ENCODE measurements at places on chromosomes 3 and 15.

DNA sequence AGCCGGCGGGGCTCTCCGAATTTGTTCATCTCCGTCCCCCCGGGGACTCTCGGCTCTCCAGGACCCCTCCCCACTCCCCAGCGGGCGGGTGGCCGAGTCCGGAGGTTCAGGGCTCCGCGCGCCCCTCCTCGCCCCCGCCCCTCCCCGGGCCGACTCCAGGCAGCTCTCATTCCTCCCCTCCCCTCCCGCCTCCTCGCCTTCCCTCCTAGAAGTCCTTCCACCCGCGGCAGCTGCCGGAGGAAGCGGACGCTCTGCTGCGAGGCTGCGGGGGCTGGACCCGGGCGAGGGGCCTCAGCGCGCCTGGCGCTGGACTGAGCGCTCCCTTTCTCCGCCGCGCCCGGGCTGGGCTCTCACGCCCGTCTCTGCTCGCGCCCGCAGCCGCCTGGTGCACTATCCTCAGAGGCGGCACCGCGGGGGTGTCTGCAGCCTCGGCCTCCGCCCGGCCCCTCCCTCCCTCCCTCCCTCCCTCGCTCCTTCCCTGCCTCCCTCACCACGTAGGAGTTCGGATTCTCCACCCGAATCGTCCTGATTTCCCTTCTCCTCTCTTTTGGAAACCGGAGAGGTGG, at the start of gene ROBO2:
ROBO2 (plus strand) TSS at position 494 of the 566 bp plus-strand sequence. CDS start 687 bp downstream, outside the sequence.
- DNase-seq = peak; percentile 36

- DNase-seq = no peak
Observed at GRCh38 chr3:67712259-67712658, 57.8 kb upstream of the SUCLG2 start.

DNA sequence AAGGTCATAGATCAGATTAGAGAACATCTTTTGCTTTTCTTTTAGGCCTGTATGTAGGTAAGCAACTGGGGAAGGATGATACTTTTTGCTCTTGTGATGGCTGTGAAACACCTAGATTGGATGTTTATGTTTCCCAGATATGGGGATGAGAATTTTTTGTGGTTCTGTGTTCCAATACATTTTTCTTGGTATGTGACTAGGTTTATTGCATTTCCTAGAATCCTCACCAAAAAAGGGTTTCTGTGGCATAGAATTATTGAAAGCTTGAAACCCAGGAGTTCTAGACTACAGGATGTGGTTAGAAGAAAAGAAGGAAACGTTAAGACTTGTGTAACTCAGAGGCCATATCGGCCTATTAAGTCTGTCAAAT, 25.8 kb downstream of the OXNAD1 start:
- DNase-seq = no peak

DNA sequence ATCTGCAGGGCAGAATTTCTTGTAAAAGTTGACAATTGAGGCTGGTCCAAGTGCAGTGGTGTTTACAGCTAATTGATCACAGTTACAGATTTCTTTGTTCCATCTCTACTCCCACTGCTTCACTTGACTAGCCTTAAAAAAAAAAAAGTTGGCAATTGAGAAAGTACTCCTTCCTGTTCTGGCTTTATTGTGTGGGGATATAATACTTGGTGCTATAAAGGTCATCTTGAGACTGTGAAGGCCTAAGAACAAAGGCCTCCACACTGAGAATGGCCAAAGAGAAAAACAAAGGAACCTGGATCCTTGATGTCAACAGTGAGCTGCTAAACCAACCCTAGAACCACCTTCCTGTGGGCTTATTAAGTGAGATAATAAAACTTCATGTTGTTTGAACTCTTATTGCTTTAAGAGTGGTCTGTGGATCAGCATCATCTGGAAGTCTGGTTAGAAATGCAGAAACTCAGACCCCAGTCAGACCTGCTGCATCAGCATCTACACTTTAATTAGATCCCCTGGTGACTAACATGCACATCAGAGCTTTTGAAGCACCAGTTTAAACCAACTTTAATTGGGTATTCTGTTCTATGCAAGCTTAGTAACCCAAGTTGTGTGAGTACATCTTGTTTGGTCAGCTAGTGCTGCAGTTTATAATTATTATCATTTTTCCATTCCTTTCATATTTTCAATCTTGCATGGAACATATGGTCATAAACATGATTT, 55.2 kb downstream of the TMOD3 start:
- no peak for DNase-seq

DNA sequence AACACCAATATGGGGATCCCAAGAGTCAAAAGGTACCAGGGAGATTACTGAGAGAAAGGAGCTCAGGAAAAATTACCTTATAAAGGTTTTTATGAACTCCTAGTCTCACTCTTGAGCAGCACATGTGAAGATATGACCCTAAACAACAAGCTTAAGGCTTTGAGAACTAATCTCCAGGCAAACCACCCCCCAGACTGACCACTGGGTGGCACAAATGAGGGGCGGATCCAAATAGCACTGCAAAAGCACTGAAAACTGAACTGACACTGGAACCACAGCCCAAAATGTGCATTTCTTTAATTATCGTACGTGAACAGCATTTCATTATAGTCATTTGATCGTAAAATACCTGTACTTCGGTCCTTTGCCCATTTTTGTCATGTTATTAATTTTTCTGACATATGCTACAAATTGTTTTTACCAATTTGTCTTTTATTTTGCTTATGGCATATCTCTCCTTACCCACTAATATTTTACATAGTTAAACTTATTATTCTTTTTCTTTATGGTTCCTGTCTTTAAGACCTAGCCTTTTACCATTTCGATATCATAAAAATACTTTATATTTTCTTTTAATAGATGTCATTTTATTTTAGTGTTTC, 31.5 kb upstream of the TFDP2 start:
- DNase-seq = no peak

DNA sequence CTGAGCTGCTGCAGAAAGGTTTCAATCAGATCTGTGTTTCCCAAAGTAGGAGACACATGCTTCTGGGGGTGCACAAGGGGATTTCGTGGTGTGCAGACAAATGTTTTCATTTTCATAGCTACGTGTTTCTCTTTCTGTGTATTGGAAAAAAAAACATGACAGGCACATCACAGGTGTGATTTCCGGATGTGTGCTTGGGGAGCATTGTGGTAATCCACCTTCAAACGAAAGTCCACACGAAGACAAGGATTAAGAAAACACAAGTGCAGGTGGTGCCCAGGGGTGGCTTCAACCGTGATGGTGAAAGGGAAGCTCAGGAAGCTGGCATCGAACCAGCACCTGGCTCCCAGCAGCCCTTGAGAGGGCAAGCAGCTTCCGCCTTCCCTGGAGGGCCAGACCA, 164.6 kb upstream of the LINGO1 start:
- DNase-seq = no peak

GRCh38 chr3:74593152-74593551, 21.3 kb downstream of the CNTN3 start:
- DNase-seq = no peak

All from DMS 273 treated with DMSO at 0.1 percent for 48 hours (cell line).